Activated CD4-positive, alpha-beta T cell treated with anti-CD3 and anti-CD28 coated beads for 1 hour (primary cell): ENCODE measurements at places on chromosomes 12 and 14.

DNA sequence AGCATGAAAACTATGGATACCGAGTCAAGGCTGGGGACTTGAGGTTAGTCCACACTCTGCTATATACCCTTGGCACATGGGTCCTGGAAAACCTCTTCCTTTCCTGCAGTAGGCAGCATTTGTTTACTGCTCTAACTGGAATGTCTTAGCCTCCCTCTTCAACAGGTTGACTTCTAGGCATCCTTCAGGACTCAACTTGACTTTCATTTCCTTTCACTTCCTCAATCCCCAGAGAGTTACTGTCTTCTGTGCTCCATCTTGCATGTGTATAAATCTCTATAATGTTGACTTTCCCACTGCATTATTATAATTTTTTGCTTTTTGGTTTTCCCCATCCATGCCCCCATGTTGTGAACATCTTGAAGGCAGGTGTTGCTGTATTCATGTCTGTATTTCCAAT lies 107.9 kb downstream of the VRK1 start:
- no peak for DNase-seq

DNA sequence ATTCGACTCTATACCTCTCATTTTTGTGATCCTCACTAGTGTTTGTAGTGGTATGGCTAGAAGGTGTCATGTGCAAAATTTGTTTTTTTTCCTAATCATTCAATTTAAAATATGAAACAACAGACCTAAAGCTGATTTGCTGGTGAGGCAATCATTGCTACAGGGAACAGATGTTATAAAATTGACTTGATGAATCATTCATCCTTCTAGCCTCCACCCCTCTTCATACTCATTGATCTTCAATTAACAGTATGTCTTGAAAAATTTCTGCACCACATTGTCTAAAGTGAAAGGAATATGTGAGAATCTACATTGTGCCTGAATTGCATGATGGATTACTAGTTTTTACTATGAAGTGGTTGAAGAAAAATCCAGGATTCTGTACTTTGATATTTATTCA lies 349.0 kb upstream of the NAV3 start:
- DNase-seq, result no peak

DNA sequence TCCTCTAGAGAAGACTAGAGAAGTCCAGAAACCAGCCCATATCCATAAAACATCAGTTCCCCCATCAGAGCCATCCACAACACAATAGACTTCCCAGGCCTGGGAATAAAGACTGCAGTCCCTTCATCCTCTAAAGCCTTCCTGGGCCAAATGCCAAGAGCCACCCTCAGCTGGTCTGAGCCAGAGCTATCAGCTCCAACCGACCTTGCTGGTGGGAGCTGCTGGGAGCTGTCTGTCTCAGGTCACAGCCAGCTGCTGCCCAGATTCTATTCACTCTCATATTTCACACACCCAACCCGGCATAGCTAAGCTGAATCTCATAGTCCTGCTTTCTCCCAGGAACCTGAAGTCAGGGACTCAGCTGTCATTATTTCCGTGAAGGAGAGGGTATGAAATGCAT lies 10.9 kb upstream of the TFCP2 start:
- no peak for DNase-seq

DNA sequence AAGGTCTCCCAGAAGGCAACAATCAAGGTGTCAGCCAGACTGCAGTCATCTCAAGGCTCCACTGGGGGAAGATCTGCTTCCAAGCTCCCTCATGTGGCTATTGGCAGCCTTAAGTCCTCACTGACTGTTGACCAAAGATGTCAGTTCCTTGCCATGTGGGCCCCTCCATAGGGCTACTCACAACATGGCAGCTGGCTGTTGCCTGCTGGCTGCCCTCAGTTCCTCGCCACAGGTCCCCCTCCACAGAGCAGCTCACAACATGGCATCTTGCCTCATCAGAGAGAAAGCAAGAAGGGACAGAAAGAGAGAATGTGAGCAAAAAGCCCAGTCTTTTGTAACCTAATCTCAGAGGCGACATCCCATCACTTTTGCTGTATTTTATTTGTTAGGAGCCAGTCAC lies 34.4 kb upstream of the EGLN3 start:
- no peak for DNase-seq

GRCh38 chr14:68449561-68450181 lies 343.2 kb downstream of the ZFP36L1 start:
- no peak for DNase-seq

- no peak for DNase-seq
Measured at GRCh38 chr12:116943419-116944372, 32.9 kb downstream of the FBXW8 start.
